ENCODE measurements at places on chromosomes 2 and 18. TPM values are rescaled to one million over a fixed set of nuclear protein-coding genes. Genes with fewer than 3 reads are reported as not detected.

Gene CHRNA1
- not detected for total RNA-seq

Gene DNAH7
- total RNA-seq, result 0.07 TPM

Gene INPP5D
- total RNA-seq, result 17.7 TPM

DNA sequence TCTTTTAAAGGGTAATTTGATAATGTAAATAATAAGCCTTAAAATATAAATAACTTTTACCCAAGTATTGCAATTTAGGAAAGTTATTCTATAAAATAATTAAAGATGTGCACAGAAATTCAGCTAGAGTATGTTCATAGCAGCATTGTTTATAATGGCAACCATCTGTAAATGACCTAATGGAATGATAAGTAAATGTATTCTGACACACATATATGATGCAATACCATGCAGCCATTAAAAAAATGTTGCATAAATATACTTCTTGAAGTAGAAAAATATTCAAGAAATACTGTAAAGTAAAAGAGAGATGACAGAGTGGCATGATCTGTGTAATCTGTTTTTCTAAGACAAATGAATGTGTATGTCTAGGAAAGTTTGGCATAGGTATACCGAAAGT lies 545.7 kb downstream of the ZEB2 start:
- no peak for DNase-seq

Gene NLRC4
- 0.15 TPM for total RNA-seq

GRCh38 chr18:59484561-59485328 lies 125.7 kb upstream of the LMAN1 start:
- no peak for DNase-seq

- no peak for DNase-seq
Measured at GRCh38 chr2:217193431-217194340, 333.8 kb upstream of the TNP1 start.

DNA sequence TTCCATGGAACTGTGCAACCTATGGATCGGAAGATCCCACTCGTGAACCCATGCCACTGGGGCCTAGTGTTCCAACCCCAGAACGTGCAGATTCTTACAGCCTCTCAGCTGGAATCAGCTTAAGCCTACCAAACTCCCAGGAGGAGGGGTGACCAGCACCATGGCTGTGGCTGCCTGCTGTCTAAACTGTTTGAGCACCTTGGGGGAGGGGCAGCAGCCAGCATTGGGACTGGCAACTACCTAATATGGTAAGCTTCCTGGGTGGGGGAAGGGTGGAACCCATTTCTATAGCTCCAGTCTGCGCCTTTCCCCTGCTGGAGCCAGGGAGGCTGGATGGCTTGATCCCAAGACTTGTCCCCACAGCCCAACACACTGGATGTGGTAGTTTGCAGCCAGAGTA lies 10.7 kb upstream of the POLE4 start:
- peak; percentile 62 for DNase-seq

- no peak for DNase-seq
Measured at GRCh38 chr2:42587526-42588117, 19.2 kb downstream of the MTA3 start.

DNA sequence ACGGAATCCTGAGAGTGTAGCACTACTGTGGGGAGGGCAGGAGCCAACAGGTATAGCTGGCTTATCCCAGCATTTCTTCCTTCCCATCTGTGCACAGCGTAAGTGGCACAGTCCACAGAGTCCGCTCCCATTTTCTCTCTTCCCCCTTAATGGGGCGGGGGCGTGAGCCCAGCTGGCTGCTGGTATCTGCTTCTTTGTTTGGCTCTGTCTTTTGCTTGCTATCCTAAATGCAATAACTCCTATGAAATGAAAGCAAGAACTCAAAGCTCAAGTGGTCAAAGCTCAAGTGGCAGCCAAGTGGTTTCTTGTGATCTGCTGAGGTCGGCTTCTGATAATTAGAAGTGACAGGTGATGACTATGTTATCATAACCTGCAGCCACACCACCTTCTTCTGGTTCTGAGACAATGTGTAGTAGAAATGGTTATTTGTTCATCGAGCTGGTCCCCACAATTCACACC lies 192.7 kb downstream of the PLCL1 start:
- no peak for DNase-seq

Gene SDC1
- 47.5 TPM for total RNA-seq

DNA sequence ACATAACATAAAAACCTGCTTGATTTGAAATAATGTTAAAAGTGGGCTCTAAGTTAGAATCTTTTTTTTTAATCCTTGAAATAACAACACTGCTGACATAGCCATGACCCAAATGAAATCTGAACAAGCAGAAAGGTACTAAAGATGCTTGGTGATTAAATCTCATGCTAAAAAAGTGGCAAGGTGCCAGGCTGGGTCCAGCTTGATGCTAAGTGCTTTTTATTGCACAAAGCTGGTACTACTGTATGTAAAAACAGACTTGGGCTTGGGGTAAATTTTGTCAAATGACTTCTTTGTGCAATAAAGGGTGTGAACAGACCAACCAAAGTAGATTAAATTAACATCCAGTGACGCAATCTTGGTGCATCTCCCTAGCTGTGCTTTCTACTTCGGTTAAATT lies 13.4 kb downstream of the BCL11A start:
- DNase-seq, result no peak

- DNase-seq, result no peak
Measured at GRCh38 chr2:64770781-64771334, 117.1 kb upstream of the SERTAD2 start.

Gene GAD1
- total RNA-seq, result not detected

GRCh38 chr2:239865059-239865639 lies 160.0 kb downstream of the NDUFA10 start:
- no peak for DNase-seq

- no peak for DNase-seq
Measured at GRCh38 chr18:63953811-63954210, 4.7 kb downstream of the HMSD start.

GRCh38 chr2:102376052-102376591 lies 20.5 kb downstream of the IL18R1 start:
- no peak for DNase-seq

DNA sequence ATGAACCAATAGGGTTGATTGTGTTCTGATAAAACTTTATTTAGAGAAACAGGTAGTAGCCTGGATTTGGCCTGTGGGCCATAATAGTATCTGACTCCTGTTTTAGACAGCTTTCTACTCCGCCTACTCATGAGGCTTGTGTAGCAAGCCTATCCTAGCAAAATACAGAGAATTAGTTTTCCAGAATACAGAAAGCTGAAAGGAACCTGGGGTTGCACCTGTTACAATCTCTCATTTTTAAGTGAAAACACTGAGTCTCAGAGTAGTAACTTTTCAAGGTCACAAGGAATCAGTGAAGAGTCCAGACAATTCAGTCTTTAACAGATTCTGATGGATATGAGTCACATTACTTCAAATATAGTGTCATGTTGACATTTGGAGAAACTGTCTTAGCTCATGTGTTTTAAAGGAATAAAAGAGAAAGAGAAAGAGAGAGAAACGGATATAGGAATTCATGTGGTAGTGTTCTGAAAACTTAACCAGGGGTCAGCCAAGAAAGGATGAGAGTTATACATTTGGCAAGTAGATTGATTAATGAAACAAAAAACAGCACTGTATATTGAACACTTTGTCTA lies 17.0 kb downstream of the ARHGAP28 start:
- DNase-seq, result no peak

- no peak for DNase-seq
Measured at GRCh38 chr2:234631646-234632514, 135.0 kb upstream of the ARL4C start.

DNA sequence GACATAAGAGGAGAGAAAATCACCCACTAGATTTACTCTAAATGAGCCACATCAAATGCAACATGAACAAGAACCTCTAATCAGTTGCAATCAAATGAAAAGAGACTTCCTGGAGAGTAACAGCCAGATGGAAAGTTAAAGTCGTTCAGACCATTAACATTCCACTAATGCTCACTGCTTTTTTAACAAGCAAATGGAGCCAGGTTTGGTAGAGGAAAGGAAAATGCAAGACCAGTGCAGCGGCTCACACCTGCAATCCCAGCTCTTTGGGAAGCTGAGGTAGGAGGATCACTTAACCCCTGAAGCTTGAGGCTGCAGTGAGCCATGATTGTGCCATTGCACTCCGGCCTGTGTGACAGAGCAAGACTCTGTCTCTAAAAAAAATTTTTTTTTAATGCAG lies 48.5 kb downstream of the CACNB4 start:
- DNase-seq, result no peak

DNA sequence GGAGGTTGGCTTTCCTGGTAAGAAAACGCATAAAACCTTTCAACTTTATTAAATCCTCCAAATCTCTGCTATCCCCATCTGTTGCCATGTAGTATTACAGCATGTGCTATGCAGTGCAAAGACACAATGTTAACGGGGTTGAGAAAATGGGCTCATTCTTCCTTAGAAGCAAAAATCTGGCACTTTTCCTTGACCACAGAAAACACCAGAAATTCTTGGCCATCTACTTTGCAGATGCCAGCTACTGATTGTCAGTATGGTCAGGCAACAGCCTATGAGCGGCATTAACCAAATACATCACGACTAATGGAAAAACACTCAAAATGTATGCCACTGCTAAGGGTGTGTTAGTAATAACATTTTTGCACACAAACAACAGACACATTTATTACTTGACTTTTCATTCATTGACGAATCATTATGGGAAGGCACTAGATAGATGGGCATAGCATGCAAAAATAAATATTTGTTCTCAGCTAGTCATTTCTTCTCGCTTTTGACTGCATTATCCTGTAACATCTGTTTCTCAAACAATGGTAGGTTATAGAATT lies 65.2 kb upstream of the CRIM1 start:
- DNase-seq, result no peak

- DNase-seq, result no peak
Measured at GRCh38 chr2:160394153-160394552, 99.5 kb downstream of the RBMS1 start.

GRCh38 chr2:780002-780401 lies 102.8 kb upstream of the TMEM18 start:
- DNase-seq, result no peak

DNA sequence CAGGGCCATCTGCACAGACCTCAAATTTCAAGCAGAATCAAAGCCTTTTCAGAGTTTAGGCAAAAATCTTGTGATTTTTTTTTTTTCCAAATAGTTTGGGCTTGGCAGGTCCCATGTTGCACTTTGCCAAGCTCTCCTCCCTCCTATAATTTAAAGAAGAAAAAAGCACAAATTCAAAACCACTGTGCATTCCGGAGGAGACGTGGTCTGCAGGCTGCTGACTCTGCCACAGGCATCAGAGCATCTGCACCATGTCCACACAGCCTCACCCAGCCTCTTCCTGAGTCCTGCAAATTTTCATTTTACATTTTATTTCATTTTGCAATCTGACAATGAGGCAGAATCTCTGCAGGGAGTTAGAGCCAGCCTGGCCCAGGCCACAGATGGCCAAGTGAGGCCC lies 15.7 kb upstream of the GPC1 start:
- no peak for DNase-seq

- DNase-seq, result peak; percentile 60
Measured at GRCh38 chr2:205675861-205676516, 6.3 kb upstream of the NRP2 start.
